HuH-7.5 (cell line): ENCODE measurements at places on chromosomes 16 and 17.

GRCh38 chr16:72847187-72848027 is 200.5 kb downstream of the ZFHX3 start:
- peak; percentile 52 for DNase-seq

DNA sequence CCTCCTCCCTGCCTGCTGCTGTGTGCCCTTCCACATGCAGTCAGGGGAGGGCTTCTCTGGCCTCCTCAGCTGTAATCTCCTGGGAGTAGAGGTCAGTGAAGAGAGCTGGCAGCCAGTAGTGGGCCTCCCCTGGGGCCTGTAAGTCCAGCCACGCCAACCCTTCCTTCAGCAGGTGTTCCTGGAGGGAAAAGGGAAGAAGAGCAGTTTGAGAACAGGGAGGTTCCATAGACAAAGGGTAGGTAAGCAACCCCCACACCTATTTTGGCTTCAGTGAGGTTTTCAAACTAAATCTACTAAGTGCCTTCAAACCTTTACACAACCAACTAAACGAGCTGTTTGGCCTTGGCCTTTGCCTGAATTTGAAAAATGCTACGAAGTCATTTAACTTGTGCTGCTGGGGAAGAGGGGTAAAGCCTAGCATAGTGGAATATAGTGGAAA is 14.2 kb downstream of the SNF8 start:
- no peak for DNase-seq

- DNase-seq: no peak
These were observed 7.1 kb downstream of the NHERF1 start for GRCh38 chr17:74755533-74755932.

DNA sequence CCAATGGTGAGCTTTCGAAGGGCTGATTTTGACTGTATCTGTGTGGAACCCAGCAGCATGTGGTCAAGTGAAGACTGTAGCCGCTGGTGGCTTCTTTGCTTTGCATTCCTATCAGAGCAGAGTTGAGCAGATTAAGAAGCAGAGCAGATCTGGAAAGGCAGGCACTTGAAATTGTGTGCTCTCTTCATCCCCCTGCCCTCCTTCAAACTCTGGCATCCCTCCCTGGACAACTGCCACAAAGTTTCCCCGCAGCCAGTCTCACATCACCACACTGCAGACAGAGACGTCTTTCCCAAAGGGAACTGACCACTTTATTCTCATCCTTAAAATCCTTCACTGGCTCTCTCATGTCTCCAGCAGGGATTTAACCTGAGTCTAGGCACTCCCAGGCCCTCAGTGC is 237.1 kb upstream of the DYNLRB2 start:
- no peak for DNase-seq

DNA sequence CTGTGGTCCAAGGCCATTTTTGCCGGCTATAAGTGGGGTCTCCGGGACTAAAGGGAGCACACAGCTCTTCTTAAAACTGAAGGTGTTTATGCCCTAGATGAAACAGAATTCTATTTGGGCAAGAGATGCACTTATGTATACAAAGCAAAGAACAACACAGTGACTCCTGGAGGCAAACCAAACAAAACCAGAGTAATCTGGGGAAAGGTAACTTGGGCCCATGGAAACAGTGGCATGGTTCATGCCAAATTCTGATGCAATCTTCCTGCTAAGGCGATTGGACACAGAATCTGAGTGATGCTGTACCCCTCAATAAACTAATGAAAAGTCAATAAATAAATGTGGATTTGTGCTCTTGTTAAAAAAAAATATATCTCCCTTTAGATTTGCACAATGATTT is 20.2 kb upstream of the SHISA9 start:
- DNase-seq: no peak

DNA sequence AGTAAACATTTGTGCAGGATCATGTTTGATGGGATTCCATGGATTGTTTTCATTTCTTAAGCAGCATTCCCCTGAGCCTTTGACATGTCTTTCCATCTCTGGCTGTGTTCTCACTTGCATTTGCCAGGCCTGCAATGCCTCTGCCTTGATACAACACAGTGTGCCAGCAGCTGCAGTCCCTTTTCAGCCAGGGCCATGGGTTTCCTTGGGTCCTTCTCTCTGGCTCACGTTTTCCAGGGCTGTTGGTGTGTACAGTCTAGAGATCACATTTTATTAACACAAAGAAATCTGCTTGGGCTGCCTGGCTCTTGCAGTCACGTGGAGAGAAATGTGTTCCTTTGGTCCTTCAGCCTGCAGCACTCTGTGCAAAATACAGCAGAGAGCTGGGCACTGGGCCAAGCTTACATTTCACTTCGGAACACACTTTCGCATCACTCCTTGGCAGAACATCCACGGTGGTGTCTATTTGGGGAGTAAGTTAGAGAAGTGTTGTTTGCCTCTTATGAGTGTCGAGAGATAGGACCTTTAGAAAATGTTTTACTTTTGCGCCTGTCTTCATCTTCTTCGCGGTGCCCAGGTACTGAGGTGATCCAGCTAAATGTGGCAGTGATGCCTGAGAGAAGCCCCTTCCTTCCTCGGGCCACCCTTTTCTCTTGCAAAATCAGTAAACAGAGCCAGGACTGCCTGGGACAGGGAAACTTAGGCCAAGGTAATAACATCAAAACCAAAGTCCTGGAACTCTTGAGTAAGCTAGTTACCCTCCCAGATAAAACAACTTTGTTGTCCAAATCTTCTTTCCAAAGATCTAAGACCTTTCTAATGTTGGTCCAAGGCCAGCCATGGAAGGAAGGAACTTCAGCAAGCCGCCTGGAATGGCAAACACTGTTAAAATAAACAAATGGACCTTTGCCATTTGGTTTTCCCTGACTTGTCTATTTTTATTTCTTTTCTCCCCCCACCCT is 20.9 kb downstream of the HLF start:
- no peak for DNase-seq

- DNase-seq: no peak
These were observed 60.4 kb upstream of the IRX6 start for GRCh38 chr16:55263271-55264250.

DNA sequence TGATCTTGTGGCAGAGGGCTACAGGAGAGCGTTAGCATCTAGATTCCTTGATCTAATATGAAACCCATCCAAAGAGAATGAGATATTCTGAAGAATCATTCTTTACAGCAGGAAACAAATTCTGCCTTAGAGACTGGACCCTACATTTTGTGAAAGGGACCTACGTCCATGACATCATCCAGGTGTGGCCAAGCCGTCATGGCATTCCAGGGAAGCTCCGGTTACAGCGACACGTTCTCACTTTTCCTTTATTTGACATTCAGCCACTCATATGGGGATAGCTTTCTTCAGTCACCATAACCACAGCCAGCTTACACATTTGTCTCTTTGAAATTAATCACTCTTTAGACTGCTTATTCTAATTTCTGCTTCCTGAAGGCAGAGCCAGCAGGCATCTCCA is 408.1 kb downstream of the XYLT1 start:
- no peak for DNase-seq

GRCh38 chr17:28170771-28171170 is 128.3 kb downstream of the NLK start:
- no peak for DNase-seq

DNA sequence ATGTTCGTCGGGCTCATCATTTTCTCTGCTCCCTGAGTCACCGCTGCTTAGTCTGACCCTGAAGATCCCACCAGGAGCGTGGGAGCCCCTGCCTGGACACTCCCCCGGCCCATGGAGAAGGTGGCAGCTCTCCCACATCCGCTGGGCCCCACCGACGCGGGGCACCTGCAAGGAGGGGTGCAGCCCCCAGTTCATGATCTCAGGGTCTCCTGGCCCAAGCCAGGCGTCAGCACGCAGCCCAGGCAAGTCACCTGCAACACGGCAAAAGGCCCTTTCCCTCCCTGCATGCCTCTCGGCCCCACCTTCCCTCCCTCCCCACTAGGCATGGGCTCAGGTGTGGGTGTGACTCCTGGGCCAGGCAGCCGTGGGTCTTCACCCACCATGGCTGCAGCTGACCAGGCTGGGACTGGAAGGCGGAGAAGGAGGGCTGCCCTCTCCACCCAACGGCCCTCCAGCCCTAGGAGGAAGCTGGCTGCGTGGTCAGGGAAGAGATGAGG is 9.7 kb upstream of the CHMP6 start:
- no peak for DNase-seq

DNA sequence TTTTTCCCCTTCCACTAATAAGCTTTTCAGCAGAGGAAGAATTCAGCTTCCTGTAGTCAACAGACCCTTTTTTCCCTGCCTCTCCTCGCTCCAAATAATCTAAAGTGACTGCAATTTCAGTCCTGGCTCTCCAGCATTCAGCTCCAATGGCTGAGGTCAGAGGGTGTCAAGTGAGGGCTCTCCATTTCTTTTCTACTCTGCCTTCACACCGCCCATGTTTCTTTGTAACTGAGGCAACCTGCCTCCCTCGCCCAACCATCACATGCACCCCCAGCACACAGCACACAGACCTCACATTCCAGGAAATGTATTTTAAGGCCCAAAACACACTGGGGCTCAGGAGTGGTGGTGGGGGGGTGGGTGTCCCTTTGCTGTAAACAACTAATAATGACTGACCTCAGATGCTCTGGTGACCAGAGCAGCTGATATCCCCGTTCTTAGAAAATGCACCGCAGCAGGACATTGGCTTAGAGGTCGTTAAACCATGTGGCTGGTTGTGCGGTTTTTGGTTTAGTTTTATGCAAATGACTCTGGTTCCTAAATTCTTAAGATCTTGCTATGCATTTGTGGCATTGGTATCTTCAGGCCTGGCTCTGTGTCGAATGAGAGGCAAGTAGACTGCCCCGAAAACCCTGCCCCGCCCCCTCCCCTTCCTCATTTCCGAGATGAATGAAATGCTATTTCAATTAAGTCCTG is 203.6 kb downstream of the ZFHX3 start:
- no peak for DNase-seq

DNA sequence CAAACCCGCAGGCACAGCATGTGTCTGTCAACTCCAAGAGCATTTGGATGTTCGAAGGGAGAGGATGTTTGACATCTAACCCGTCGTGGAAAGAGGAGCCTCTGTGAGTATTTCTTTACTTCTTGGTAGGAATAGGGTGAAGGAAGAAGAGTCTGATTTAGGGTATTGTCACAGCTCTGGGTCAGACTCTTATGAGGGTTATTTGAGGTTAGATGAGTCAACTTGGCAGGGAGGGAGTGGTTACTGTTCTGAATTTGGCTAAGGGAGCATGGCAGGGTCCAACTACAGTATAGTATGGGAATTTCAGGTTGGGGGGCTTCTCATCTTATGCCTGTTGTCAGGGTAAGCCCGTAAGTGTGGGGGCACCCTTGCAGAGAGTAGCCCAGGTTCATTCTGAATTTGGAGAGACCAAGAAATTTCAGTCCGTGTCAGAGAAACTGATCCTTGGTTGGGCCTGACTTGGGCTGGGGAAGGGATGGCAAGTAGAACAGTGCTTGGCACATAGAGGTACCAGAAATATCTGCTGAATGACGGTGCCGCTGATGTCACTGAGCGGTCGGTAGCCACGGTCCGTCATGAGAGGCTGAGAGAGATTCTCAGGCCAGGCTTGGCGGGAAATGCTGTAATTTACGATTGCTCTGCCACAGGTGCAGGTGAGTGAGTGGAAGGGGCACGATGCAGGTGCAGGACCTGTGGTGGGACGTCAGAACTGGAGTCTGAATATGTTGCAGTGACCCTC is 43.2 kb downstream of the MYH3 start:
- no peak for DNase-seq

DNA sequence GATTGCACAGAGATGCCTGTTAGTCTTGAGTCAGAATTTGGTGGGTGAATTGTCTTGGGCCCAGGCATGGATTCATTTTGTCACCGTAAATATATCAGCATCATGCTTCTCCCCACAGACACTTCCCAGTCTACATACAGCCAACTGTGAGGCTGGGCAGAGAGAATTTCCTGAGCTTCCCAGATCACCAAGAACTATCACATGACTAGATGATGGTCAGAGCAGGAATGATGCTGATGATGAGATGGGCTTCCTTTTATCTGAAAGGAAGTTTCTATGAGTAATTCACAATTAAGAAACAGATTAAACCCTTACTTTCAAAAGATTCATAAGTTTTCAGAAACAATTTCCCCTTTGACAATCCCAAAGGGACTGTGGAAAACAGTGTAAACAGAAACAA is 323 bp upstream of the KRTAP9-9 start:
- DNase-seq: no peak

DNA sequence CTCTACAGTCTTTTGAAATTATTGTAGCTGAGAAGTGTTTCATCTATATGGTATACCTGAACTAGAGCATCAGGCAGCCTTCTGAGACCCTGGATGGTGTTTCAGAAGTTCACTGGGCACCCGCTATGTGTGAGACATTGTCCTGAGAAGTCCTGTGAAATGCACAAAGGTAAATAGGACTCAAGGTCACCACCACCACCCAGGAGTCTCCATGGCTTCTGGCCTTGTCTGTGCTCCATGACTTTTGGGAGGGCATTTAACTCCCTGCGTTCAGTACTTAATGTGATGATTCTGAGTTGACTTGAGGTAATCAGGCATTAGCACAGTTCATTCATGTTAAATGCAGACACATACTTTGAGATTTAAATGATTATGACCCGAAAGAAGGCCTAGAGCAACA is 1.1 kb downstream of the MLYCD start:
- DNase-seq: no peak

- peak; percentile 77 for DNase-seq
These were observed 7.9 kb upstream of the BAHCC1 start for GRCh38 chr17:81387100-81388090.

DNA sequence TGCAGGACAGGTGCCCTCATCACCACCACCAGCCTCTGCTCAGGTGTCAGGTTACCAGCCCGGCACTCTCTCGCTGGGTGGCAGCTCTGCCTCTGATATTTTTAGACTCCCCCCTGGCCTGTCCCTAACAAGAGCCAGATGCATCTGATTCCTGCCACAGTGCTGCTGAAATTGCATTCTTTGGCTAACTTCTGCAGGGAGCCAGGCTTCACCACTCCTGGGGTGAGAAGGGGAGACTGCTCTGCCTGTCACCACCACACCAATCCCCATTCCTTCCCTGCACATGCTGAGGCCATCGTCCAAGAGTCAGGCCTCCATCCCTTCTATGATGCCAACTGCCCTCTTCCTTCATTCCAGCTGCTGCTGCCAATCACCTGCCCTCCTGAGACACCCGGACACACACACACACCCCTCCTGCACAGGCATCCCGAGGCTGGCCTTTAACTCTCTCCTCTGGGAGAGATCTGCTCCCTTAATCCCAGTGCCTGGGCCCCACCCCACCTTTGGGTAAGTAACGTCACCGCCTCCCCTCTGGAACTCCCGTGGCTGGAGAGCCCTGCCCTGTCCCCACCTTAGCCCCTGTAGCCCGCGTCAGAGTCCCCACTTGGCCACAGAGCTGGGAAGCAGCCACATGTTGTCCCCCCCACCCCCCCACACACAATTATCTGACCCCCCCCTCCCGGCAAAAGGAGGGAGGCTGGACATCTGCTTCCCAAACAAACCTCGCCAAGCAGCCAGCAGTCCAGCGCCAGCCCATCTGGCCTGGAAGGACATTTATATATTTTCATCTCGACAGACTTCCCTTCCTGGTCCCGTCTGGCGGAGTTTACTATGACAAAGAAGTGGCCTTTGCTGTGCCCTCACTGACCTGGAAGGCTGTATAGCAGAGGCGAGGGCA is 2.8 kb downstream of the EMP2 start:
- no peak for DNase-seq

- DNase-seq: no peak
These were observed 12.0 kb upstream of the PNPO start for GRCh38 chr17:47929218-47930000.
